ENCODE measurements at places on chromosomes 4 and X.

GRCh38 chr4:165355900-165356300, 22.9 kb upstream of the CPE start:
- DNase-seq, result no peak

DNA sequence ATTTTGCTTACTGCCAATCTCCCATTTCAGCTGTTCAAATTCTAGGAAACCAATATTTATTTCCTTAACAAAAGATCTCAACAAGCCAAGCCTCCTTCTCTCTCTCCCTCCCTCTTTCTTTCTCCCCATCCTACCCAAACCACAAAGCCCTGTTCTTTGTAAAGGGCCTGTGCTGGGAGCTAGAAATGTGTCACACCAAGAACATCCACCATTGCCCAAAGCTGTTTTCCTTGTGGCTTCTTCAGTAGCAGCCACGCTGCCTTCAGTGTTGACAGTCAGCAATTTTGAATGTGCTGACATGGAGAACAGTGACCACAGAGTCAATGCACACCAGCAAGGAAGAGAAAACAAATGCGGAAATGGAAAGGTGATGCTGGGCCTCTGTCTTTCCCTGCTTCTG, 203.0 kb downstream of the MAML3 start:
- DNase-seq, result no peak

DNA sequence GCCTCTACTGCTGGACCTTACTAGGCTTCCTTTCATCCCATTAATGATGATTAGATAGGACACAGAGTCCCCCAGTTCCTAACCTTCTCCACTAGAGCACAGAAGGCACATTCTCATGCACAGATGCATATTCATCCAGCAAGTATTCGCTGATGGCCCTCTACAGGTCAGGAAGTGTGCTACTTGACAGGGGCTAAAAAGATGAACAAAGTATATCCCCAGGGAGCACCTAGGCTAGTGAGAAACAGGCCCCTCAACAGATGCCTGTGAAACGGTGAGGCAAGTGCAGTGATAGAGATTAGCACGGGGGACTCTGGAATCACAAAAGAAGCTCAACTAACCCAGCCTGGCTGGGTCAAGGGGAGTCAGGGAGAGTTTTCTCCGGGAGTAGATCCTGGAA, 95.8 kb downstream of the MGST2 start:
- no peak for DNase-seq

GRCh38 chrX:9676306-9676705, 89.3 kb downstream of the GPR143 start:
- DNase-seq, result no peak

DNA sequence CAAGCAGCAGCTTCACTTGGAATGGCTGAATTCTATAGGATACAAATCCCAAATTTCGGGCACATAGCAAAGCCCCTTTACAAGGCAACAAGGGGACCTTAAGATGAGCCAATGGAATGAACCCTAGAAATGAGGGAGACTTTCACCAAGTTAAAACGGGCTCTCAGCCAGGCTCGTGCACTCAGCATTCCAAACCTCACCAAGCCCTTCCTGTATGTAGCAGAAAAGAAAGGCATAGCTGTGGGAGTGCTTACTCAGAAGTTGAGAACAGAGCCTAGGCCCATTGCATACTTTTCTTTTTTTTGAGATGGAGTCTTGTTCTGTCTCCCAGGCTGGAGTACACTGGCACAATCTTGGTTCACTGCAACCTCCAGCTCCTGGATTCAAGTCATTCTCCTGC, 10.8 kb upstream of the HERC5 start:
- no peak for DNase-seq

GRCh38 chr4:4383085-4383484, 3.8 kb upstream of the NSG1 start:
- no peak for DNase-seq

DNA sequence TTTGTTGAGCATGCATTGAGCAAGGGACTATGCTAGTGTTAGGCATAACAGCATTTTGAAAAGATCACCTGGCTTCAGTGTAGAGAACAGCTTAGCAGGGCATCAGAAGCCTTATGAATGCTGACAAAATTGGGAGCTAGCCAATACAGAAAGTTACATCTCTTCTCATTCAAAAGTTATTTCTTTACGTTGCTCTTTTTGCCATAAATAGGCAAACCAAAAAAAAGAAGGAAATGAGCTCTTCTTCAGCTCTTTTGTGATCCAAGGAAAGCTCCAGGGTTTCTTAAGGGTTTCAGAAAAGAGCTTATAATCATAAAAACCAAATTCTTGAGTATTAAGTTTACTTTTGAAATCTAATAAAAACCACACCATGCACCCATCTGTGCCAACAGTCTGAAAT, 35.2 kb upstream of the LNX1 start:
- DNase-seq, result no peak
